ENCODE measurements at places on chromosomes 3 and 15. TPM values are rescaled to one million over a fixed set of nuclear protein-coding genes. Genes with fewer than 3 reads are reported as not detected.

GRCh38 chr15:63476229-63476632 is 28.2 kb upstream of the USP3 start:
- no peak for DNase-seq

DNA sequence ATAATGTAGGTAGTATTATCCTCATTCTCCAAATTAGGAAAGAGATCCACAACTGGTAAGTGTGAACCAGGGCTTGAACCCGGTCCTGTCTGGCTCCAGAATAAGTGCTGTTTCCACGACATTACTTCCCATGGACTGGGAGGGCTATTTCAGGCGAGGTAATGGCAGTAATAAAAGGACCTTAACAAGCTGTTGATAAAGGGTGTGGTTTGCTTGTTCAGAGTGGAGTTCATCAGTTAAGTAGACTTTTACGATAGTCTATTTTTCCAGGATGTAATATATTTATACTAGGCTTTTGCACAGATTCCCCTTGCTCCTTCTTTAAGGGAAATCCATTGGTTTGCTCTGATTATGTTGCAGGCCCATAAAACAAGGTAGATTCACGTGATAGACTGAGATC is 88.4 kb upstream of the TNFAIP8L3 start:
- no peak for DNase-seq

DNA sequence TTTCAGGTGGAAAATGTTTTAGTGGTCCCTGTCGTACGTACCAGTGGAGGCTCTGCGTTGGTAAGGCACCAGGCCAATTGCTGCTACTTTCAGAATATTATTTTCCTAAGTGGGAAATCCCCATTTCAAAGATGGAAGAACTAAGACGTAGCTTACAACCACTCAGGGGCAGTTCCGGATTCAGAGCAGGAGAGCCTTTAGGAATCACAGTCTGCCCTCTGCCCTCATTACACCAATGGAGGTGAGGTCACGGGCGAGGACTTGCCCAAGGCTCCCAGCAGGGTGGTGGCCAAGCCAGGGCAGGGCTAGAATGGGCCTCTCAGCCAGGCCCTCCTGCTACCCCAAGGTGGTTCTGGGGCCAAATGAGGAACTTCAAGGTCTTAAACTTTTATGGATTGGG is 72.6 kb downstream of the RASGRF1 start:
- DNase-seq: no peak

- no peak for DNase-seq
Observed at GRCh38 chr3:182484682-182485081, 308.6 kb upstream of the ATP11B start.

DNA sequence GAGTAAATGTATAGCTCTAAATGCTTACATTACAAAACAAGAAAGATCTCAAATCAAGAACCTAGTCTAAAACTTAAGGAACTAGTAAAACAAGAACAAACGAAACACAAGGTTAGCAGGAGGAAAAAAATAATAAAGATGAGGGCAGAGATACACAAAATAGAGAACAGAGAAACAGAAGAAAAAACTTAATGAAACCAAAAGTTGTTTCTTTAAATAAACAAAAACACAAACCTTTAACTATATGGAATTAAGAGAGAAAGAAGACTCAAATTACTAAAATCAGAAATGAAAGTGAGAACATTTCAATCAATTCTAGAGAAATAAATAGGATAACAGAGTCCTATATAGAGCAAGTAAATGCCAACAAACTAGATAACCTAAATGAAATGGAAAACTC is 59.6 kb downstream of the DLG1 start:
- DNase-seq: no peak

DNA sequence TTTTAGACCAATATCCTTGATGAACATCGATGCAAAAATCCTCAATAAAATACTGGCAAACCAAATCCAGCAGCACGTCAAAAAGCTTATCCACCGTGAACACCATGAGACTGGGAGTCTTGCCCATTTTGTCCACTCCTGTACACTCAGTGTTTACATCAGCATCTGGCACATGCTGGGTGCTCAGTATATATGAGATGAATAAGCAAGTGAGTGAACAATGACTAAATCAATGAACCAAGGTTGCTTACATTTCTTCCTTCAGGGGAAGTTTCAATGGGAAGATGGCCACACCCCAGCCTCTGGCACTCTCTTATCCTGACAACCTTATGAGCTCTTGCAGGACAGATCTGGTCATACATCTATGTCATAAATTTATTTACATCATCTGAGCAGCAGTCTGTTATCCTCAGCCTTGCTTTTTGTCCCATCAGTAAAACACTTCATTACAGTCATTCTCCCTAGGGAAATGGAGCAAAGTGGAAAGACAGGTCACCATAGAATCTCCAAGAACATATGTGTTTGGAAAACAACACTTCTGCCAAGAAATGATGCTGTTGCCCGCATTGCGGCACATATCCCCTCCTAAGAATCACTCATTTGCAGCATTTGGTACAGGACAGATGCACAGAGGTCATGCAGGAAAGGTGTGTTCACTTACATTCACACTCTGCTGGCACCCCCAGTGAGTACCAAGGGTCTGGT is 171.8 kb upstream of the EIF1B start:
- no peak for DNase-seq

GRCh38 chr15:57494581-57494980 is 97.1 kb upstream of the MYZAP start:
- no peak for DNase-seq

DNA sequence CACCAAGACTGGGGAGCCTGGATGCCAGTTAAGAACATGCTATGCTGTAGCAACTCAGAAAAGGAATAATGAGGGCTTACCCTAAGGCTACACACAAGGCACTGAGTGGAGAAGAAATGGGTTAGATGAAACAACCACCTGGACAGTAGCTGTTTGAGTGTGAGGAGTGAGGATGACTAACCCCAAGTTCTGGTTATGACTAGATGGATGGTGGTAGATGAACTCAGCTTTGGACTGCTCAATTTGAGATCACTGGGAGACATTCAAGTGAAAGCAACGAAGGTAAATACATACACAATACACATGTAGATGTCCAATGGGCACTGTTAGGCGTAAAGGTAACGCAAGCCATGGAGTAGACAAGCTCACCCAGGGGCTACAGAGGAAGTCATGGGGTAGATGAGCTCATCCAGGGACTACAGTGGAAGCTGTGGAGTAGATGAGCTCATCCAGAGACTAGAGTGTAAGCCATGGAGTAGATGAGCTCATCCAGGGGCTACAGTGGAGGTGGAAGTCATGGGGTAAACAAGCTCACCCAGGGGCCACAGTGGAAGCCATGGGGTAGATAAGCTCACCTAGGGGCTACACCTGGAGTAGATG is 98.3 kb downstream of the ANO10 start:
- DNase-seq: no peak

Gene ZMYND10
- 1.2 TPM for total RNA-seq

Gene KLF15
- 1.6 TPM for total RNA-seq

Gene ADCY5
- 25.1 TPM for total RNA-seq

Gene FNDC3B
- total RNA-seq: 228 TPM

Gene AMOTL2
- 37.0 TPM for total RNA-seq

Gene CLSTN2
- total RNA-seq: 4.9 TPM

Gene PRTG
- 16.2 TPM for total RNA-seq

Data from urinary bladder (tissue), 4 donors.